H54 (cell line): ENCODE measurements at places on chromosomes 12 and 14.
A peak's percentile ranks its signal among the peaks of the same experiment; 100 is the strongest.

- no peak for DNase-seq
Measured at GRCh38 chr14:75495882-75496281, 26.4 kb upstream of the BATF start.

DNA sequence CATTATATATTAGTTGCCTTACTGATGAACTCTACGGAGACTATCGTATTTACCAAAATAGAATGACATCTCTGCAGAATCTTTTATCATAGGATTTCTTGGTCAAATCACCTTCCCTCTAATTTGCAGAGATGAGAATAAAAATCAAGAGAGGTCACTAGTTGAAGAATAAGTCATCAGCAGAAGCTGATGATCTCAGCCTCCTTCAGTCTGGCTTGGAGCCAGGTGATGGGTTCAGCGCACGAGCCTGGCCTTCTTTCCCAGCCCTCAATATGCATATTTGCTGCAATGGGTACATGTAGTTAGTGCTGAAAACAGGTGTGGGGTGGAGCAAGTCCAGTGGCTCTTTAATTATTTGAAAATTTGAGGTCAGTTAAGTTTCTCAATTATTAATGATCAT, 19.2 kb upstream of the EMP1 start:
- no peak for DNase-seq

- DNase-seq, result no peak
Measured at GRCh38 chr14:96252323-96252998, 3.5 kb upstream of the BDKRB1 start.

DNA sequence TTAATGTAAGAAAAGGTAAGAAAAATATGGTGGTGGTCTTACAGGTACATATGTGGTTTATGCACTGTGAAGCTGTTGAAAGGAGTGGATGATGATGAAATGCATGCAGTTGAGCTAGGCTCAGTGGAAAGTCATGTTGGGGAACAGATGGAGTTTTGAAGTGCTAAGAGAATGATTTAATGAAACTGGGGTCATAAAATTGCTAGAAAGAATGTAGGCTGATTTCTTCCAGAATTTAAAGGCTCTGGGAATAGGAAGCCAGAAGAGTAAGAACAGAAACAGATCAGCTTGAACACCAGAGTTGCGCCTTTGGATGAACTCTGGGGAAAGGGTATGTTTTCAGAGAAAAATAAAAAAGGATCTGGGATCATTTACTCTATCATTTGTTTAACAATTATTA, 146.5 kb downstream of the MON2 start:
- DNase-seq, result no peak

DNA sequence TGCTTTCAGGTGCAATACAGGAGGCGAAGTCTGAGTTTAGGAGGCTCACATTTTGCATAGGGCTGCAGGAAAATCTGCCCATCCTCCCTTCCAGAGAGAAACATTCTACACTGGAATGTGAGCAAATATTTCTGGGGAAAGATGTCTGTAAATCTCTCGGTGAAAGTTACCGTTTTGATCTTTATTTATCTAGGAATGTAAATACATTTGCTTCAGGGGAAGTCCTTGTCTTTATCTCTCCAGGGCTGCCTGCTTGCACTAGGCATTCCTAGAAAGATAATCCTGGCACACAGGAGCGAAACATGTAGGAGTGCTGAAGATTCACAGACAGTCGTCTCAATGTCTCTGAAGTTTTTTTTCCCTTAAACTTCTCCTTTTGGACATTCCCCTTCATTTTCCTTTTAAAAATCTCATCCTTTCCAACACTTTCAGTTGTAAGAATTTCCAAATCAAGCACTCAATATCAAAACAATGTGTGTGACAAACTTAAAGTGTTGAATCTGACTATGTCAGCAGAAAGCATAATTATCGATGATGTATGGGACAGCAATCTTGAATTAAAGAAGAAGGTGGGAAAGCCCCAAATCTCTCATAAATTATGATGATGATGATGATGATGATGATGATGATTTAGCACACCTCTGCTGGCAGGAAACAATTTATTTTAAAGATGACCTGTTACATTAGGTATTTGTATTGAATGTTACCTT, 113.4 kb upstream of the RESF1 start:
- DNase-seq, result no peak

GRCh38 chr14:97143456-97143855, 346.3 kb downstream of the VRK1 start:
- no peak for DNase-seq

- DNase-seq, result no peak
Measured at GRCh38 chr12:69732088-69732487, 6.6 kb upstream of the RAB3IP start.

GRCh38 chr14:33790996-33791395, 159.9 kb downstream of the EGLN3 start:
- no peak for DNase-seq

- no peak for DNase-seq
Measured at GRCh38 chr12:66662179-66662578, 16.7 kb downstream of the GRIP1 start.

GRCh38 chr14:98244966-98245569, 1026.9 kb downstream of the BCL11B start:
- no peak for DNase-seq

DNA sequence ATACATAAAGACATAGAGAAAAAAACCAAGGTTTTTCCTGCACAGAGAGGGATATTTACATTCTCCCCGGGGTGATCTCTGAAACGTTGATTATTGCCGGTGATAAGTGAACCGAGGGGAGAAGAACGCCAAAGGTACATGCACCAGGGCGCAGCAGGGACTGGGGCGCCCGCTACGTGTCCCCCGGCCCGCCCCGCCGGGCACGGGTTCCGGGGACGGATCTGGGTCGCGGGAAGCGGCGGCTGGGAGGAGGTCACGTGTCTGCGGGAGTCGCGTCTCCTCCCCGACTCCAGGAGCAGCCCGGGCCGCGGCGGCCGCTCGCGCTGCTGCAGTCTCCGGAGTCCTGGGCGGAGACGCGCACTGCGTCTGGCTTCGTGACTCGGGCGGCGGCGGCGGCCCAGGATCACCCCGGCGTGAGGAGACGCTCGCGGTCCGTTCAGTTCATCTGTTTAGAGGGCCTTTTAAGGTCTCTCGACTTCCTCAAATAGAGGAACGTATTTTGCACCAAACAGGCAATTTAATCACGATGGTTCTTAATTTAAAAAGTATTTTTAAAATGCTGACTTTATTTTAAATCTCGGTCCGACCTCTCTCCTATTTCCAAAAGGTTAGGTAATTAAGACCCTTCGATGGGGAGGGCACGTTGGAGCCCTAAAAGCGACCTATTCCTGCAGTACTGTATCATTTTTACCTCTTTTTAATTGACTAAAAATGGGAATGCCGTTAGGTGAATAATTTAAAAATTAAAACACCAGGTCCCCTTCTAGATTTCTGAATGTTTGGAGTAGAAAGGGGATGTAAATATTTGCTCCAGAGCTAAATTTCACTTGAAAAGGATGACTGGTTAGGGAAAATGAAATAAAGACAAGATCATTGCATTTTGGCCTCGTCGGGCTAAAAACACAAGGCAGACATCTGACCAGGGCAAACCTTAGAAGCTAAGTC, 1.8 kb upstream of the BHLHE41 start:
- peak; percentile 72 for DNase-seq

- DNase-seq, result no peak
Measured at GRCh38 chr14:69615121-69615495, 3.7 kb downstream of the SUSD6 start.

DNA sequence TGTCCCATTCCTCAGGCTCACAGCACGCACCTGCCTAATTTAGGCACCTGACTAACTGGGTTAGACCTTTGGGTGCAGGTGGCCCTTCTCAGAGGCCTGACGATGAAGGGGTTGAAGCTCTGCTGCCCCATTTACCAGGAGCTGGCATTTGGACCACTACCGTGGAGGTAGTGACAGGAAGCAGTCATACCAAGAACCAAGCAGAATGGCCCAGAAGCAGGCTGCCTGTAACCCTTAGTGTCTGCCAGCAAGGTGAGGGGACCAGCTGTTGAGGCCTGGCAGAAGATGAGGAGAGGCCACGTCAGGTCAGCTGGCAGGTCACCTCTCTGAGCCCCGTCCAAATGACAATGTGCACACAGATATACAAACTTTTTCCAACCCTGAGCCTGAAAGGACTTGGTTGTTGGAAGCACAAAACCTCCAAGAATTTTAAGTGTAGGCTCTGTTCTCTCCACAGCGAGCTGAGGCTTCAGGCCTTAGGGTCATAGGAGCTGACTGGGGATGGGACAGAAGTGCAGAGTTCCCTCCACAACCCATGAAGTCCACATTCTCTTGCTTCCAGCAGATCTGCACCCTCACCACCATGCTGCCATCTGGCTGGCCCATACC, 23.1 kb downstream of the VASH1 start:
- DNase-seq, result no peak

DNA sequence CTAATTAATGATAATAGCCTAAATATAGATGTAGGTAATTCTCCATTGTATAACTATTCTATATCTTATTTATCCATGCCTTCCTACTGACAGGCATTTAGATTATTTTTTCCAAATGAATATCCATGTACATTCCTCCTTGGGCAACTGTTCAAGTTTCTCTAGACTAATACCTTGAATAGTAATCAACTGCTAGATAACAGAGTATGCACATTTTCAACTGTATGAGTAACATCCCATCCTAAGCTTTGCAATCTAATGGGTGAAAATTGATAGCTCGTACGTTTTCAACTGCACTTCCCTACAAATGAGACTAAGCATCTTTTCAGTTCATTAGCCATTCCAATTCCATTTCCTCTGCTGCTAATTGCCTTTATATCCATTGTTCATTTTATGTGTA, 37.0 kb downstream of the YAF2 start:
- no peak for DNase-seq

GRCh38 chr12:53560351-53560750, 53.1 kb upstream of the NPFF start:
- DNase-seq, result no peak

GRCh38 chr14:59582161-59582560, 5.5 kb upstream of the CCDC175 start:
- DNase-seq, result no peak

- peak; percentile 80 for DNase-seq
Measured at GRCh38 chr12:42482748-42483520, 106.6 kb downstream of the PRICKLE1 start.

- DNase-seq, result no peak
Measured at GRCh38 chr12:108700833-108701541, 30.3 kb downstream of the CORO1C start.

DNA sequence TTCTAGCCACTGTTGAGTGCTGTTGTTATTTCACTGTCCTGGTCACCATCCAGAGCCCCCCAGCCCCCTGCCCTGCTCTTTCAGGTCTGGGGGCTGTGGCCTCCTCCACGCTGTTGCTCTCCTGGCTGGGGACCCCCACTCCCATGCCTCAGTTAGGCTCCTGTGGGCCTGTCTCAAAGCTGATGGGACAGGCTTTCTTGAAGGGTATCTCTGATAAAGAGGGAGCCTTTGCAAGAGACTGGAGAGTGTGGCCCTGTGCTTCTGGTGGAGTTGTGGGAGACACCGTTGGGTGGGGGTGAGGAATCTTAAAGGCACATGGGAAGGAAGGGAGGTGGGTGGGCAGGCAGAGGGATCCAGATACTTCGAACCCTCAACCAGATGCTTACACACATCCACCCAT, 12.2 kb upstream of the KRT86 start:
- DNase-seq, result no peak

DNA sequence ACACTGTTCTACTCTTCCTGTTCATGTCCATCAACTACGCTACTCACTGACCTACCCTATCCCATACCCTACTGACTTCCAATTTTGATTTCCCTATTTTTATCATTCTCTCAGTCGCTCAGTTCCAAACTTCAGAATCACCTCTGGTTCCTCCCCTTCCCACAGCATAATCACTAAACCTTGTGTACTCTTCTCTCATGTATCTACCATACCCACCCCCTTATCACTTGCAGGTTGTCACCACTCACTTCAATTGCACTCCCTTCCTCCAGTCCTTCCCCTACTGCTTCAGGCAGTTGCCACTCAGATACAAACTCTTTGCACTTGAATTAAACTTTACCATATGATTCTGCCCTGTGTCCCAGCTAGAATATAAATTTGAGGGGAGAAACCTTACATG, 6.3 kb downstream of the RACGAP1 start:
- DNase-seq, result no peak

DNA sequence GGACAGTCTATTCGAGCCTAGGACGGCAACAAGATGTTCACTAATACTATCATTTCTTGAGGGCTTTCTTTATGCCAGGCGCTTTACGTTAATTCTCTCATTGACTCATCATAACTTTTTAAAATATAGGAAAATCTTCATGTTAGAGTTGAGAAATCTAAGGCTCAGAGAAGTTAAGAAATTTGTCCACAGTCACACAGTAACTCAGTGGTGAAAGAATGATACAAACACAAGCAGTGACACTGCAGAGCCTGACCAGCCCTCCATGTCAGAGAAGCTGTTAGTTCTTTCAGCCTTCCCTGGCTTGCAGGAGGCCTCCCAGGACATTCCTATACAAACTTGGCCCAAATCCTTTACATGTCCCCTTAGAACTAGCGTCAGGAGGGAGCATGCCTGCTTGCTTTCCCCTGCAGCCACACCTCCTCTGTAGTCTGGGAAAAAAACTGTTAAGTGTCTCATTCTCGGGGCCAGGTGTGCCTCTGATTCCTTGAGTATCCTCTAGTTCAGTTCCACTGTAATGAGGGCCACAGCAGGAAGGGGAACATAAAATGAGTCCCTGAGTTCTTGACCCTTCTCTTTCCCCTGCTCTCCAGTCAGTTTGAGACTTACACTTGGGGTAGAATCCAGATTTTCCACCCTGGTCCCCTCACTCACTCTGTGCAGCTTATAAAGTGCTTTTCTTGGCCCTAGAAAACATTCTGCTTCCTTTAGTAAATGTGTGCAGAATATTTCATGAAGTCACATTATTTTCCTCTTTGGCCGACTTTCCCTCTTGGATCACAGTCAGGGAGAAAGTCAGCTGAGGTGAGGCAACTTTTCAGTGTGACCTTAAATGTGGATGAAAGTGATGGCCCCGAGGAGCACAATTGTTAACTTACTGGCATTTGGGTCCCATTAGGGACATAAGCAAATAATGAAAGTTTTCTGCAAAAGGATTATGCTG, 152.2 kb upstream of the HIF1A start:
- no peak for DNase-seq

DNA sequence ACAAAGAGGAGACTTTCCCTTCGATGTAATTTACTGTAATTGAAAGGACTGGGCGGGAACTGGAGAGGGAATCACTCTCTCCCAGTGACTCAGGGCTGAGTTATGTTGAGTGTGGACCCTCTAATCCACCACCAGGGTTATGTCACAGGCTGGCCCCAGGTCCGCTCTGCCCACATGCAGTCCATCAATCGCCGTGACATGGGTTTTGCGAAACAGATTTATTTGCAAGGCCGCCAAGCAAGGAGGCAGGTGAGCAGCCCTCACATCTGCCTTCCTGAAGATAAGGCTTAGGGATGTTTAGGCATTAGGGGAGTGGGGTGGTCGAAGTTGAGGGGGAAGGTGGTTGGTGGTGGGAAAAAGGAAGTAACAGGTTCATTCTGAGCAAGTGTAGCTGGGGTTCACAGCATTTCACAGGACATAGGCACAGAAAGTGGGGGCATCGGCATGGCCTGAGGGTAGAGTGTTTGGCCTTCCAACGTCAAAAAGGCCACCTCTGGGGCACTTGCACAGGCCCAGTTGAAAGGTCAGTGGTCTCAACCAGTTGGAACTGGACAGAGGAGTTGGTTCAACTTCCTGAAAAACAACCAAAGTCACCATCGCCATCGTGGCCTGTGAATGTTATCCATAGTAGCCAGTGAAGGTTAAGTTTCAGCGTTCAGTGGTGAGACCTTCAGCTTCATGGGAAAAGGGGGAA, 66.9 kb downstream of the DNAH10 start:
- no peak for DNase-seq

- DNase-seq, result no peak
Measured at GRCh38 chr14:93231129-93231979, 24.3 kb downstream of the UBR7 start.
